ENCODE measurements at places on chromosomes 6 and 20.

DNA sequence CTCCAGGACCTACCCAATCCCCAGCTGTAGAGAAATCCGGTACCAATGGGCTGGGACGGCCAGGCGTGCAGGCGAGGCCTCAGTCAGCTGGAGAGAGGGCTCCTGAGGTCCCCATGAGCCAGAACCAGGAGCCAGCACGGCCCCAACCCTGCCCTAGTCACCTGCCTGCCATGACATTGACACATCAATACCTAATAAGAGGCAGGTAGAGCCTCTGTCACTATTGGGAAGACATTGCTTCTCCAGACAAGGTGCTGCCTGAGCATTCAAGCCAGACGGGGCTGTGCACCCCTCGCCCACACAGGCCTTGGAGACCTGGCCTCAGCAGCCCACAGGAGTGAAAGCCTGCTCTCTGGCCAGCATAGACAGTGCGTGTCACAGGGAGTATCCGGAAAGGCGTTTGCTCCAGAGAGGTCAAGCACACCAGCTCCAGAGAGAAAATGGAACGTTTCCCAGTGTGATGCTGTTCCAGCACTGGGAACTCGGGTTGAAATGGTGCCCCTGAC, 3.5 kb downstream of the DLL1 start:
- no peak for DNase-seq

DNA sequence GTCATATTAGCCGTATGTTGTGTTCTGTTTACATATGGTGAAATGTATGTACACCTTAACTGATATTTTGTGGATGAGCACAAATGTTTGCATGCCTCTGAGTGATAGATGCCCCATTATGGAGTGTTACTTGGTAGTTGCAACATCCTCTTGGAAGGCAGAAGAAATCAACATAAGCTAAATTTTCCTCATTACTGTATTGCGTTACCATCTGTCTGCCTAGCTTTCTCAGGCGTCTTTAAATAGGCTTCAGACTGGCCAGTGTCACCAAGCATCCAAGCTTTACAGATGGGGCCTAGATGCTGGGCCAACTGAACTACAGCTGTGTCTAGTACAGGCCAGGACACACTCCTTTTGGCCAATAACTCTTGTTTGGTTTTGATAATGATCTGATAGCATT, 250.6 kb downstream of the SAMD5 start:
- peak; percentile 19 for DNase-seq

GRCh38 chr6:29760328-29760727, 37.1 kb downstream of the HLA-F start:
- no peak for DNase-seq

GRCh38 chr20:5586720-5587119, 163.5 kb upstream of the SHLD1 start:
- no peak for DNase-seq

DNA sequence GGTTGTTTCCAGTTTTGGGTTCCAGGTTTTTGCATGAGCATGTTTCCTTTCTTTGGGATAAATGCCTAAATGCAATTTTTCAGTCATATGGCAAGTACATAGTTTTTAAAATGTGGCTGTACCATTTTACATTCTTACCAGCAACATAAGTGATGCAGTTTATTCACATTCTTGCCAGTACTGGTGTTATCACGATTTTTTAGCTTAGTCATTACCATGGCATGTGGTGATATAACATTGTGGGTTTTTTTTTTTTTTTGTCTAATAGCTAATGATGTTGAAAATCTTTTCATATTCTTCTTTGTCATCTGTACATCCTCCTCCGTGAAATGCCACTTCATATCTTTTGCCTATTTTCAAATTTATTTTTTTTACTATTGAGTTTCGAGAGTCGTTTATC, 2.9 kb upstream of the TDRD6 start:
- DNase-seq, result peak; percentile 44

- DNase-seq, result peak; percentile 72
Measured at GRCh38 chr20:22686097-22686496, 101.7 kb upstream of the FOXA2 start.

DNA sequence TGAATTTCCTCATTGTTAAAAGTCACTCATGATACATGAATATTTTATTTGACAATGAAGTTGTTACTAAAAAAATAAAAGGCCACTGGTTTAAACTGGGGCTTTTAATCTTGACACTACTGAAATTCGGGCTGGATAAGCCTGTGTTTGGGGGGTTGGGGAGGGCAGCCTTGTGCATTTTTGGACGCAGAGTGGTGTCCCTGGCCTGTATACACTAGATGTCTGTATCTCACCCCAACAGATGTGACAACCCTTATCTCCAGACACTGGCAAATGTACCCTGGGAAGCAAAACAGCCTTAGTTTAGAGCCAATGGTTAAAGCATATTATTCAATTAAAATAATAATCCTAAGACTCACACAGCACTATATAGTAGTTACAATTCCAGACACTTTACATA, 24.8 kb downstream of the MAN1A1 start:
- DNase-seq, result no peak
